ENCODE measurements at places on chromosomes 2 and 18. TPM values are rescaled to one million over a fixed set of nuclear protein-coding genes. Genes with fewer than 3 reads are reported as not detected.

Gene ZNF396
- polyA plus RNA-seq, result not detected

Gene CCL20
- 0.94 TPM for polyA plus RNA-seq

Gene UGT1A6
- polyA plus RNA-seq, result not detected

Gene KIAA2012
- polyA plus RNA-seq, result not detected

Gene TBR1
- polyA plus RNA-seq, result not detected

Gene GAL3ST2
- polyA plus RNA-seq, result not detected

Gene SERPINB13
- polyA plus RNA-seq, result not detected

Gene CTAGE1
- polyA plus RNA-seq, result not detected

Gene CCT4
- polyA plus RNA-seq, result 142 TPM

Gene CCDC148
- polyA plus RNA-seq, result not detected

Gene EPB41L3
- polyA plus RNA-seq, result 0.45 TPM

Measured in naive B cell (primary cell).